ENCODE measurements at places on chromosomes 13 and 19.

GRCh38 chr19:1141944-1142343 is 32.1 kb downstream of the SBNO2 start:
- no peak for DNase-seq

- no peak for DNase-seq
Measured at GRCh38 chr13:94239135-94239534, 240.3 kb downstream of the DCT start.

DNA sequence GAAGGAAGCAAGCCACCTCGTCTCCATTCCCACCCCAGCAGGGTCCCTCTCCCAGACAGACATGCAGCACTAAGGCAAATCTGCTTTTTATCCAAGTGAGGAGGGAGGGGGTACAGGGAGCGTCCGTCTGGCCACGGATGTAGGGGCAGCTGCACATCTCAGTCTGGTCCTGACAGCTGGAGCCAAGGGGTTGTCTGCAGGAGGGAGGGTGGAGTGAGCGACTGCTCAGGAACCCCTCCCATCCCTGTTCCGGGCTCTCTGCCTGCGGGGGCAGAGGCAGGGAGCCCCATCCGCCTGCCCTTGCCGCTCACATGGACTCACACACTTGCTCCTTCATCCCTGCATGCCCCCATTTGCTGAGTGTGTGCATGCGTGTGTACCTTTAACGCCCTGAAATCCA is 2.5 kb downstream of the TMEM190 start:
- DNase-seq = no peak

DNA sequence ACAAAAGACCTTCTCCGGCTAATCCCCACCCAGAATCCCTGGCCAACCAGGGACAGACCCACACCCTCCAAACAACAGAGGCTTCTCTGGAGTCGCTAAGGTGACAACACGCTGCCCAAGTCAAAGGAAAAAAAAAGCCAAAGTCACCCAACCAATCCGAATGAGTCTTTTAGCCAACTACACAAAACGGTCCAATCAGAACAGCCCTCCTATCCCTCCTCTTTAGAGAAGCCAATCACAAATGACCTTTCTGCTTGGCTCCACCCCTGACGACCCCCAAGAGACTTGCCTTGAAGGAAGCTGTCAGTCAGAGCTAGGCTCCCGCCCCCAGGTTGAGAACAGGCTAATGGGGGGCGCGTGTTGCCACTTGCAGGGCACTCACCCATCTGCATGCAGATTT is 6.6 kb upstream of the FBXW9 start:
- DNase-seq = no peak

- peak; percentile 4 for DNase-seq
Measured at GRCh38 chr19:36573895-36574720, 1.0 kb upstream of the ZNF529 start.

GRCh38 chr13:91748416-91749089 is 350.1 kb downstream of the GPC5 start:
- no peak for DNase-seq

- DNase-seq = no peak
Measured at GRCh38 chr13:30743319-30744055, 8.1 kb downstream of the ALOX5AP start.

DNA sequence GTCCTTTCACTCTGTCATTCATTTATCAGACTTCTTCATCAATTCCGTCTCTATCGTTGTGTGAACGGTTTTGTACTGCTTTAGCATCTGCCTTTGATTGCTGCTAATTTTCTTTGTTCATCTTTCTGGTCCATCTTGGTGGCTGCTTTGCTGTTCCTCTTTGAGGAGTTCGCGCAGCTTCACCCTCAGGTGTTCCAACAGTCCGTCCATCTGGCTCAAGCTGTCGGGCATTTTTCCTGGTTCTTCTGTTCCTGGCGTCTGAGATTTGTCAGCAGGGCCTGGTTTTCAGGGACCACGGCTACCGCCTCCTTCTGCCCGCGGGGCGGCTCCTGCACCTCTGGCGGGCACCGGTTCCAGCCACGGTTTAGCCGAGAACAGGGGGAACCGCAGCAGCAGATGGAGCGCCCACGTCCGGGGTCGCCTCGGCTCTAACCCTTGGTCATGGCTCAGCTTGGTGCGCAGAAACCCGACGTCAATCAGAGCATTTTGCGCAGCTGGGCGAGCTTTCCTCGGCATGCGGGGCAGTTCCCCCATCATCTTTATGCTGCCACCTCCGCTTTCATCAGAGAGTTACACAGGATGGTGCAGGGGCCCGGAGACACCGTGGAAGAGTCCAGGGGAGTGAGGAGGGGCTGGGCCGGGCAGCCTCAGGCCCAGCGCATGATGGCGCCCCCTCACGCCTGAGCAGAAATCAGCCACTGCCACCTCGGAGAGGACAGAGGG is 89.5 kb downstream of the ZNF100 start:
- DNase-seq = no peak

GRCh38 chr13:91544723-91545122 is 146.3 kb downstream of the GPC5 start:
- DNase-seq = no peak

GRCh38 chr13:69935043-69935442 is 172.6 kb upstream of the ATXN8OS start:
- no peak for DNase-seq

DNA sequence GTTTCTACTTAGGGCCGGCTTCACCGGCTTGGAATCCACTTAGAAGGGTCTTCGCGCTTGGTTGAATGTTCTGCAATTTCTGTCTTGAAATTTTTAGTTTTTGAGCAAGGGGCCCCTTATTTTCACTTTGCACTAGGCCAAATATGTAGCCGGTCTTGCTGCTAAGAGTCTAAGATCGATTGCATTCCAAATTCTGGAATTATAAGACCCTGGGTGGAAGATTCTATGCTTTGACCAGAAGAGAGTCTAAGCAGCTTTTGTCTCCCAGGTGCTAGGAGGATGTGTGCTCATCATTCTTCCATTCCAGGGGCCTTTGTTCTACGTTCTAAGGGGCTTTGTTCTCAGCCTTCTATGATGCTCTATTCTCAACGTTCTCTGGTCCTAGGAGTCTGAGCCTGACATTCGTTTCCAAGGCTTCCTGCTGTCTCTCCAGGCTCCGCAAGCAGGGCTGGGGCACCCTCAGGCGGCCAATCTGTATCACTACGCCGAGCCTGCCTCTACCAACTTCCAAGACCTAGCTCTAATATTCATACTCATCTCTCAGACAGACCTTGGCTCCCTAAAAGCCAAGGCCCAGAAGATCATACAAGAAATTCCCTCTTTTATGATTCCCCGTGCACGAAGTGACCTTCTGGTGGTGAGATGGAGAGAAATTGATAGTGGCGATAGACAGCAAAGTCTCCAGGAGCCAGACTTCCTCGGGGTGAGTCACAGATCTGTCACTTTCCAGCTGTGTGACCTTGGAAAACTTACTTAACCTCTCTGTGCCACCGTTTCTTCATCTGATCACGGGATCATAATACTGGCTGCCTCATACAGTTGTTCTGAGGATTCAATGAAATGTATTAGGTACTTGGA is 982 bp upstream of the DACT3 start:
- peak; percentile 75 for DNase-seq

DNA sequence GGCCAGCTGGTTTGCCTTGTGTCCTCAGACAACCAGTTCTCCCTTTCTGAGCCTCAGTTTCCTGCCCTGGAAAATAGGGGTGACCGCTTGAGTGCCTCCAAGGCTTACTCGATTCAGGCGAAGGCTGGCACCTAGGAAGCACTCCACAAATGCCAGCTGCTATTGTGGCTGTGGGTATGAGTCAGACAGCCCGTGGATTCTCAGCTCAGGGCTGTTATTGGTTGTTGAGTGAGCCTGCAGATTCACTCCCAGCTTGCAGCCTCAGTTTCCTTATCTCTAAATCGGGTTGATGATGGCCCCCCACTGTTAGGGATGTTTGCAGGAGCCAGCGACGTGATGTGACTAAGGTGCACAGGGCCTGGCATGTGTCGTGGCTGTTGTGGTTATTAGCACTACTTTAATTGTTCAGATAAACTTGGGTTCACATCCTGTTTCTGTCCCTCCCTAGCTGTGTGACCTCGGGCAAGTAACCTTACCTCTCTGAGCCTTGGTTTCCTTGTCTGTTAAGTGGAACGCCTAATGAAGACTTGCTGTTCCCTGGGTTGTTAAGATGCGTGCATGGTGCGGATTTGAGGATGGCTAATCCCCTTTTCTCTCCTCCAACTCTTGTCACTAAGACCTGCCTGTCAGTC is 2.4 kb downstream of the MARK4 start:
- DNase-seq = no peak

DNA sequence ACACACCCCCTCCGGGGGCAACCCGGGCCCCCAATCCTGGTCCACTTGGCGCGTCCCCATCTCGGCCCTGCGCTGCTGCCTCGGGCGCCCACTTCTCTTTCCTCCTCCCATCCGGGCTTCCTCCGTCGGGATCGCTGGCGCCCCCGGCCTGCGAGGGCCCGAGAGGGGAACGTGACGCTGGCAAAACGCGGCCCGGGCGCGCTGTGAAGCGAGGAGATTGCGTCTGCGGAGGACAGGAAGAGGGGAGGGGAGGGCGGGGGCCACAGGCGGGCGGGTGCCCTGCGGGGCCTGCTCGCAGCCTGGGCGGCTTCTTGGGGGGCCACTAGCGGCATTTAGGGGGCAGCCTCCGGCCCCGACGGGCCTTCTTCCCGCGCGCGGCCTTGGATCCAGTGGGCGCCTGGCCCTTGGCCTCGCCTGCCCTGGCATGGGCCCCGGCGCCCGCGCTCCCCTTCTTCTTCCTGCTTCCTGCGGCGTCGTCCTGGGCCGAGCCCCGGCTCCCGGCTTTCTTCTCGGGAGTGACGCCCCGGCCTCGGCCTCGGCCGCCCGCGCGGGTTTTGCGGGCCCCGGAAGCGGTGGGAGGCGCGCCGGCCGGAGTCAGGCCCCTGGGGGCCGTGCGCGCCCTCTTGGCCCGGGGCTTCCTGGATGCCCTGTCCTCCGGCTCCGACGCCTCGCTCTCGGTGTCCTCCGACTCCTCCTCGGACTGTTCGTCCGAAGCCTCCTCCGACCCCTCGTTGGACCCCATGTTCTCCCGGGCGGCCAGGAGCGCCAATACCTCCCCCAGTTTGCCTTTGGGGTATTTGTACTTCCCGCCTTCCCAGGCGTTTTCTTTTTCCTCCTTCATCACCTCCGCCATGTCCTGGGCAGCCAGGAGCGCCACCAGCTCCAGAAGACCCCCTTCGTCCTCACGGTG is 2.2 kb downstream of the PNMA8B start:
- DNase-seq = no peak

DNA sequence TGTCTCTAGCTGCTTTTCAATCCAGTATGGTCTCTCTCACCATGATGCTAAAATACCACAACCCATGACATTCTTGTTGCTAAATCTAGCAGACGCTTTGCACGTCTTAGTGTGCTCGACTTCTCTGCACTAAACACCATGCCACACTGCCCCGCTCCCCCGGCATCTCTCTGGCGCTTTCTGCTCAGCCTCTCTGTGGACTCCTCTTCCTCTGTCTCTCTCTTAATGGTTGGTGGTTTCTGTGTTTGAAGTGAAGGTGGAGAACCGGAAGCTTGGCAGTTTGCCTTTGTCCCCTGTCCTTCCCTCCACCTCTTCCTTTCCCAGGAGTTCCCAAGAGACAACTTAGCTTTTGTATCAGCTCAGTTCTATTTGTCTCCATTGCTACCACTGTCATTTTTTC is 8.8 kb downstream of the ERCC5 start:
- no peak for DNase-seq

DNA sequence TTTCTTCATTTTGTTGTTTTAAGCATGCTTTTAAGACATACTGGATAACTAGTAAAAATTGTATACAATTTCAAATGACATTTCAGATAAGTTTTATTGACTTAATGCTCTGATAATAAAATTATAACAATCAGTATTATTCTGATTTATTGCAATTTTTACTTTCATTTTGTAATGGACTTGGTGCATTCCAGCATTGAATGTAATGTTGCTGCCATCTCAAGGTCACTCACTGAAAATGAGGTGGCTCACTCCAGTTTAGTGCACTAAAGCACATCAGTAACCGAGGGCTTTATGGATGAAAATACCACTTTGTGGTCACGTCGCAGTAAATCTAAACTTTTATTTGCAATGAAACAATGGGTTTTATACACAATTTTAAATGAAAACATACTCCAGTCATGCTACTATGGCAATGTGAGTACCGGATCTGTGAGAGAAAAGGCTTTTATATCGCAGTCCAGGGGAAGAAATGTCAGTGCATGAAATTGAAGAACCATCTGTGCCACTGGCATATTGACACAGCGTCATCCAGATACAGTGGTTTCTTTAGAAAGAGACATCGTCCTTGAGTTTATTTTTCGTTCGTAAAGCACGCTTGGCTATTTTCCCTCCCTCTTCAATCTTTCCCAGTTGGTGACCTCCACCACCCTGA is 20.7 kb upstream of the ZNF507 start:
- DNase-seq = no peak

DNA sequence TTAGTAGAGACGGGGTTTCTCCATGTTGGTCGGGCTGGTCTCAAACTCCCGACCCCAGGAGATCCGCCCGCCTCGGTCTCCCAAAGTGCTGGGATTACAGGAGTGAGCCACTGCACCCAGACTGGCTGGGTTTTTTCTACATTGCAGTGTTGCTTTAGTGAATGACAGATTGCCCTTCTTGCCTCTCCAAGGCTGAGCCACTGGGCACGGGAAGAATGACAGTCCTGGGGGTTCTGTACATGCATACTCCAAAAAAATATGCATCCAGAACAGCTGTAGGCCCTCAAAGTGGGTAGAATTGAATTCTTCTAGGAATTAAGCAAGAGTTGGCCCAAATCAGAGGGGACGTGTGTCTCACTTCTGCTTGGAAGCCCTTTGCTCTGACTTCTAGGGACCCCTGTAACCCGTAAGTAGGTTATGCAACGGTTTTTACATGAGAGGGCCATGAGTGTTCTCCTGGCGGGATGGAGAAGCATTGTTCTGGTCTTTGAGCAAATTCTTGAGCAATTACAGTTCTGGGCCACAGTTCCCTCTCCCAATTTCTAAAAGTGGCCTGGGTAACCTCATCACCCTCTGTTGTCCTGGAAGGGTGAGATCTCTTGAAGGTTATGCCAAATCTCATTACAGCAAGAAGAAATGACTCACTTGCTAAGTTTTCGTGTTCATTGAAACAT is 3.6 kb downstream of the ACTN4 start:
- DNase-seq = no peak

DNA sequence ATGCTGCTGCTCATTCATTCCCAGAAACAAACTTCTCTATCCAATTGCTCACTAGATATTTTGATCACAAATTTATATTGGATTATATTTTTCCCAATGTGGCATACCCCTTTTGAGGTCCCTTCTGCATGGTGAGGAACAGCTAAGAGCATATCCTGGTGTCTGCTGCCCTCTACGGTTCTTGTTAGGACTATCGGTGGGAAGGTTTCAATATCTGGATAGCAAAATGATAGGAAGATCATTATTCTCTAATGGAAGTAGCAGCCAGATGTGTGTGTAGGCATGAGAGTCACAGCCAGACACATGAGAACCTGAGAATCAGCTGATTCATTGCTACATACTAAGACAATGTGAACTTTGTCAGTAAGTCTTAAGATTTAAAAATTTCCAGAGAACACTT is 1422.4 kb upstream of the MIR17HG start:
- no peak for DNase-seq

- DNase-seq = no peak
Measured at GRCh38 chr13:91185294-91185863, 162.1 kb upstream of the MIR17HG start.

- DNase-seq = no peak
Measured at GRCh38 chr13:48567515-48568369, 34.9 kb upstream of the RCBTB2 start.

GRCh38 chr13:109191413-109191812 is 562.0 kb downstream of the MYO16 start:
- no peak for DNase-seq

Measured in T-helper 2 cell treated with Interferon-gamma antibody and Interleukin-4, amounts not matched to agents 5 μg/mL and 100 μg/mL, for 36 hours (primary cell).